Natural killer cell (primary cell): ENCODE measurements at places on chromosomes 11 and 22. TPM values are rescaled to one million over a fixed set of nuclear protein-coding genes. Genes with fewer than 3 reads are reported as not detected.

Gene MAPK11
- 3.1 TPM for total RNA-seq

Gene CARD18
- total RNA-seq, result not detected

Gene BTG4
- total RNA-seq, result not detected

Gene SHANK3
- total RNA-seq, result not detected

Gene NLRP14
- total RNA-seq, result not detected

Gene ROBO4
- total RNA-seq, result not detected

Gene HSPB2
- total RNA-seq, result not detected

Gene ALDH3B1
- 2.4 TPM for total RNA-seq

- peak; percentile 65 for DNase-seq
Measured at GRCh38 chr11:48109046-48109666, 107.5 kb upstream of the OR4B1 start.

GRCh38 chr11:8488395-8488794 is 105.6 kb downstream of the STK33 start:
- DNase-seq, result no peak

GRCh38 chr11:1468473-1469066 is 18.0 kb downstream of the MOB2 start:
- no peak for DNase-seq

DNA sequence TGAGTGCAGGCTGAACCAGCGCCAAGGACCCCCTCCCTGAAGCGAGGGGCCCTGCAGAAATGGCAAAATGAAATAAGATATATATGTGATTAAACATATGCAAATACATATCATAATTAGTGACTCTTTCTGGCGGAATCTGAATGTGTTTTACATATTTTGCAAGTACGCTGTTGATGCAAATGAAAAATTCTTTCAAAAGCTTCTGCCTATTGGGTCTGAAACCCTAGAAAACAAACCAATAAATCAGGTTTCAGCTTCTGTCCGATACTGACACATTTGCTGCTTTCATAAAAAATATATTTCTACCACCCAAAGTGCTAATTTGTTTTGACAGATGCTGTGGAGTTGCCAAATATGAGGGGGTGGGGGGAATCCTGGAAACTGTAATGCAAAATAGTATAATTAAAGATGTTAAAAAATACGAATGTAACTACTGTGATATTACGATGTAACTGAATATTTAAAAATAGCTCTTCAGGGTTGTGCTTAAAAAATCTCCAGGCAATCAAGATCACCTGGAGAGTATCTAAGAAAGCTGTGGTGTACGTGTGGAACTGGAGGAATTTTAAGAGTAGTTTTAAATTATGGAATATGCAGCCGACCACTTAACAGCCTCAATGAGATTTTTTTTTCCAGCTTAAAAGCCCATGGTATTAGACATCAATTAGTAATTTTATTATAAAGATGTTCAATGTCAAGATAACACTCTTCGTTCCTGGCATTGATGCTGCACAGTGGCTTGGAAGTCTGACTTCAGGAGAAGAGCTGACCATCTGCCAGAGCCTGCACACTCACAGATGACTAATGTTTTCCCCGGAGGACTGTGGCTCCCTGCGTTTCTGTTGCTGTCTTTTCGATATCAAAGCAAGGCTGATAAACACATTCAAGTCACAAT is 122.2 kb upstream of the RCN1 start:
- no peak for DNase-seq

GRCh38 chr22:38272373-38273134 is at the start of gene TMEM184B:
TMEM184B (minus strand) TSS chr22:38273010; CDS start chr22:38247961, 25,049 bp downstream.
- peak; percentile 86 for DNase-seq

DNA sequence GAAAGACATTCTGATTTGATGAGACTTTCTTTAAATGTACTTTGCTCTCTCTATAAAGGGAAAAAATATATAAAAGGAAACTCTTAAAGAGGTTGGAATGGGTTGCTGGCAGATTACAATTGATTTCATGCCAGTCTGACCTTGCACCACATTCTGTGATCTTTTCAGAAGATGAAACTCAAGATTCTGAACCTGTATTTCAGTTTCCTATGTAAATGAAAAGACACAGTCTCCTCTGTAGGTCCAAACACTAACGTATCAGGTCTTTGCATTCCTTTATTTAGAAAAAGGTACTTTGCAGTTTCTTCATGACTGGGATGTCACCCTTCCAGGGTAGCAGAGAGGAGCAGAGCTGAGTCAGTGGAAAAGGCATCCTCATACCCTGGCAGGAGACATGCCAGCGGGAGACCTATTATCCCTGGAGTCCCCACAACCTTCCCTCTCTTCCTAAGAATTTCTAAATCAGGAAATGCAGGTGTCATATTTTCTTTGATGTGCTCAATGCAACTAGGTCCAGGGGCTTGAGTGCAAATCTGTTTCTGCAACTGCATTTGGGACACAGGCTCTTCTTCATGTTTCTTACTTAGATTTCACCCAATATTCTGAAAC is 282.6 kb downstream of the CADM1 start:
- DNase-seq, result no peak

GRCh38 chr11:20235164-20235563 is 74.9 kb upstream of the DBX1 start:
- DNase-seq, result no peak

DNA sequence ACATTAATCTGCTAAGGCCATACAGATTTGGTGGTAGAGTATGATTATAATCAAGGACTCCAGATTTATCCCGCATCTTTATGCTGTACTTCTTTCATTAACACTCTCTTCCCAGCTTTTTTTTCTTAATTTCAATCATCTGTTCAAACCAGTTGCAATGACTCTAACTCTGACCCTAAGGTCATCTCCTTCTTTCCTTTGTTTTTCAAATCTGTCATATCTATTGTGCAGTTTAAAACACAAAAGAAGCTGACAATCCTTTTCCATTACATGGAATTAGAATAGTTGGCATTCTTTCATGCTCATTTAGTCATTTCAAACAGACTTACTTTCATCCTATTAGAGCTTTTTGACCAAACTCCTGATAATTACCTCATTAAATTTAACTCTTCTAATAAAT is 53.6 kb upstream of the GRM5 start:
- DNase-seq, result no peak

GRCh38 chr22:26648011-26648497 is 9.3 kb upstream of the MIAT start:
- peak; percentile 69 for DNase-seq

DNA sequence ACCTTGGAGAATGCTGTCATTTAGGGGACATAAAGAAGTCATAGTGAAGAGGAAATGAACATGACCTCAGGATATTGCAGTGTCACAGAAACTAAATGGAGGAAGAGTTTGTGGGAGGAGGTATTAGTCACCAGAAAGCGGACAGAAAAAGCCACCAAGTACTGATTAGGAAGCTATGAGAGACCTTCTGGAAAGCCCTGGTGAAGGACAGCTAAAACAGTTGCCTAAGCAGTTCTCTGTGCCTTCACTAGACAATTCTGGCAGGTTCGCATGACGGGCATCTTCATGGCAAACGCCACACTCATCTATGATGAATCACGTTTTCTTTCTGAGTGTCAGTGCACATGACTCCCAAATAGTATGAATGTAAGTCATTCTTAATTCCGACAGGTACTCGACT is 325.8 kb downstream of the C11orf87 start:
- no peak for DNase-seq

DNA sequence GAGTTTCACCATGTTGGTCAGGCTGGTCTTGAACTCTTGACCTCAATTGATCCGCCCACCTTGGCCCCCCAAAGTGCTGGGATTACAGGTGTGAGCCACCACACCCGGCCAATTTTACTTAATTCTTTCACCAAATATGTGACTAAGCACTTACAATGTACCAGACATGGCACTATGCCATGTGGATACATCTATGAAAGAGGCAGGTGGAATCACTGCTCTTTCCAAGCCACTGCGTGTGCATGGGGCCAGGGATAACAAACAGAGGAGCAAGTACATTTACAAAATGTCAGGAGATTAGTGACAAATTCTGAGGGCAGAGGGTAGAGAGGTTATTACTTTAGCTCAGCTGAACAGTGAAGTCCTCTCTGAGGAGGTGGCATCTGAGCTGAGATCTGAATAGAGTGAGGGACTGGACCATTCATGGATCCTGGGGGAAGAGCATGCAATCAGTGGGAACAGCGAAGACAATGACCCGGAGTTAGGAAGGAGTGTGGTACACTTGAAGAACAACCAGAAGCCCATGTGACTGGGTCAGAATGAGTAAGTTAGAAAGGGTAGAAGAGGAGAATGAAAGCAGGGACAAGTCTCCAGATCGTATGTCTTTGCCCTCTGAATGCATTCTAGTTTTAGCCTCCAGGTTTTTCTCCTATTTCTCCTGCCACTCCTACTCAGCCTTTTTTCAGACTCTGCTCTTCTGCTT is 38.3 kb upstream of the GRAMD1B start:
- DNase-seq, result no peak

DNA sequence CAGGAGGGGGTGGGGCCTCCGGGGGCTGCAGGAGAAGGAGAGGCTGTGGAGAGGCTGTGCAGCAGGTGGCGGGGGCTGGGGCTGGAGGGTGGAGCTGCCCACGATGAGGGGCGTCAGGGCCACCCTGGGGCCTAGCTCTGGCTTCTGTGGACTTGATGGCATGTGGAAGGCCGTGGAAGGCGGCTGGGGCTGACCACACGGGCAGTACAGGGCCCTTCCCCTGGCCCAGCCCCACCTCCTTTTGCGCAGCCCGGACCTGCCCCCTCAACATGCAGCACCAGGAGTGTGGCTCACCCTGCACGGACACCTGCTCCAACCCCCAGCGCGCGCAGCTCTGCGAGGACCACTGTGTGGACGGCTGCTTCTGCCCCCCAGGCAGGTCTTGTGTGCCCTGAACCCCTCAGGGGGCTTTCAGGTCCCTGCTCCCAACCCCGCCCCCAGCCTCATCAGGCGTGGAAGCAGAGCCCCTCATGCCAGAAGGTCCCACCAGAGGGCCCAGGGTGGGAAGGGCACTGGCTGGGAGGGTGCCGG is 6.1 kb downstream of the MUC5B start:
- no peak for DNase-seq
